Muscle of back (tissue), 13 donors: ENCODE measurements at places on chromosomes 12 and 14.

- DNase-seq = peak; percentile 21
Measured at GRCh38 chr14:69050240-69051184, 71.4 kb upstream of the ACTN1 start.

- no peak for DNase-seq
Measured at GRCh38 chr12:29698756-29699155, 85.0 kb downstream of the TMTC1 start.

- no peak for DNase-seq
Measured at GRCh38 chr14:102626530-102626929, 34.1 kb downstream of the RCOR1 start.

DNA sequence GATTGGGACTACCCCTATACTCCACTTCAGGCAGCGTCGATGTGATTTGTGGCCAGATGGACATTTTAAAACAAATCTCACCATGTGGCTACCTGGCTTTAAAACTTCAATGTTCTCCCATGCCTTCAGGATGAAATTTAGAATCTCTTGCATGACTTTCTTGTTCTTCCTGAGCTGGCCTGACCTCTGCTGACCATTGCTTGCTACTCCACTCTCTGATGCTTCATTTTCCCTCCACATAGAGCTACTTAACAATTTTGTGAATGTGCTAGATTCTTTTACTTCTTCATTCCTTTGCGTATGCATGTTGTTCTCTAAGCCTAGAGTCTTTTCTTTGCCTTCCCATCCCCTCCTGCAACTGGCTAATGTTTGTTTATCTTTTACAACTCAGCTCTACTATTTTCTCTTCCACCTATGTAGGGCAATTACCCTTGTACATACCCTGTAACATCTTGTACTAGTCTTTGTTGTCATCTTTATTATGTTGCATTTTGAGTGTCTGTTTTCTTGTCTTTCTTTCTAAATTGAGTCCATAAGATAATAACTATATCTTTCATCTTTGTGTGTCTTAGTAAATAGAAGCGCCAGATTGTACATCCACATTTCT is 41.2 kb downstream of the YLPM1 start:
- DNase-seq = no peak

GRCh38 chr14:85533023-85533860 is 3.3 kb downstream of the FLRT2 start:
- DNase-seq = peak; percentile 92

- no peak for DNase-seq
Measured at GRCh38 chr12:109524466-109525278, 47.2 kb downstream of the UBE3B start.

- DNase-seq = no peak
Measured at GRCh38 chr12:109927622-109928021, 27.5 kb downstream of the TCHP start.

- no peak for DNase-seq
Measured at GRCh38 chr14:74409441-74409840, 16.6 kb downstream of the SYNDIG1L start.
